GM04504 (cell line): ENCODE measurements at places on chromosomes 7 and 10.

- DNase-seq, result no peak
Measured at GRCh38 chr7:101729241-101729883, 88.1 kb upstream of the CUX1 start.

DNA sequence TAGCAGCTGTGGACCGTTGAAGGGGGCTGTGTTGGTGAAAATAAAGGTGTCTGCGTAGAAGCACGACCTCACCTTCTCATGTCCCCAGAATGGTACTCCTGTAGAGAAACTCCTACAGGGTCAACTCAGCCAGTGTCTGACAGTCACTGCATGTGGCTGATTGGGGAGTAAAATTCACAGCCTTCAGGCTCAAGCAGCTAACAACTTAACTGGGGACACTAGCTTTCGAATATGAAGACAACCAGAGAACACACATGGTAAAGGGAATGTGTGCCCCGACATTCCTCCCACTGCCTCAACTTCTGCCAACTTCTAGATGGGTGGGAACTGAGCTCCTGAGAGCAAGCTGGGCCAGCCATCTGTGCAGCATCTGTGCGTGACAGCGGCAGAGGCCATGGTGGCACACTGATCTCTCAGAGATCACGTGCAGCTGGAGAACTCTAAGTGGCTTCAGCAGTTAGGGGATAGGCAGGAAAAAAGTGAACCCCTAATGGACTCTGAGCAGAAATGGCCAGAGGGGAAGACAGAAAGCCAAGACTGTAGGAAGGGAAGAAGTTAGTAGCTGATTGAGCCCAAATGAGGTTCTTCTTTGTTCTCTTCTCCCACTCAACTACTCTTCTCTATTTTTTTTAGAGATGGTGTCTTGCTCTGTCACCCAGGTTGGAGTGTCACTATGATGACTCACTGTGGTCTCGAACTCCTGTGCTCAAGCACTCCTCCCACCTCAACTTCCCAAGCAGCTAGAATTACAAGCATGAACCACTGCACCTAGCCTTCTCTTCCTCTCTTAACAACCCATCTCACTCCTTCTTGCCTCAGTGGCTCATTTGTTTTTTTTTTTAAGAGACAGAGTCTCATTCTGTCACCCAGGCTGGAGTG is 280.8 kb downstream of the ZEB1 start:
- no peak for DNase-seq

GRCh38 chr7:50667789-50668226 is 102.6 kb upstream of the DDC start:
- DNase-seq, result no peak

DNA sequence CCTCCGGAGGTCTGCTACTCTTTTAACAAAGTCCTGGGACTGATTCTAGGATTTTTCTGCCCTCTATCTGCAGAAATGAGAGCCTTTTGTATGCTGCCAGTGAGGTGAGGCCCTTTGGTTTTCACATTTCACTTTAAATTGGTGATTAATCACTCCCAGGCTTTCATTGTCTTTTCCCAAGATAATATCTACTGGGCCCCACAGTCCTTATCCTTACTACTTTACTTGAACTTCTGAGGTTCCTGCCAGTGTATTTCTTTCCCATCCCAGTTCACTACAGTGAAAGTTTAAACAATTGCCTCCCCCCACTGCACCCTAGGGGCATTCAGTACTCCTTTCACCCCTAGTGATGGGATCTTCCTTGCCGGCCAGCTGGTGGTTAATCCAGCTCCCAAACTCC is 127.4 kb upstream of the INHBA start:
- DNase-seq, result no peak

GRCh38 chr10:73810735-73811465 is 498 bp downstream of the NDST2 start:
- no peak for DNase-seq

GRCh38 chr7:137081321-137082093 is 213.1 kb downstream of the CHRM2 start:
- peak; percentile 93 for DNase-seq

GRCh38 chr7:28168393-28169158 is 12.0 kb downstream of the JAZF1 start:
- no peak for DNase-seq

DNA sequence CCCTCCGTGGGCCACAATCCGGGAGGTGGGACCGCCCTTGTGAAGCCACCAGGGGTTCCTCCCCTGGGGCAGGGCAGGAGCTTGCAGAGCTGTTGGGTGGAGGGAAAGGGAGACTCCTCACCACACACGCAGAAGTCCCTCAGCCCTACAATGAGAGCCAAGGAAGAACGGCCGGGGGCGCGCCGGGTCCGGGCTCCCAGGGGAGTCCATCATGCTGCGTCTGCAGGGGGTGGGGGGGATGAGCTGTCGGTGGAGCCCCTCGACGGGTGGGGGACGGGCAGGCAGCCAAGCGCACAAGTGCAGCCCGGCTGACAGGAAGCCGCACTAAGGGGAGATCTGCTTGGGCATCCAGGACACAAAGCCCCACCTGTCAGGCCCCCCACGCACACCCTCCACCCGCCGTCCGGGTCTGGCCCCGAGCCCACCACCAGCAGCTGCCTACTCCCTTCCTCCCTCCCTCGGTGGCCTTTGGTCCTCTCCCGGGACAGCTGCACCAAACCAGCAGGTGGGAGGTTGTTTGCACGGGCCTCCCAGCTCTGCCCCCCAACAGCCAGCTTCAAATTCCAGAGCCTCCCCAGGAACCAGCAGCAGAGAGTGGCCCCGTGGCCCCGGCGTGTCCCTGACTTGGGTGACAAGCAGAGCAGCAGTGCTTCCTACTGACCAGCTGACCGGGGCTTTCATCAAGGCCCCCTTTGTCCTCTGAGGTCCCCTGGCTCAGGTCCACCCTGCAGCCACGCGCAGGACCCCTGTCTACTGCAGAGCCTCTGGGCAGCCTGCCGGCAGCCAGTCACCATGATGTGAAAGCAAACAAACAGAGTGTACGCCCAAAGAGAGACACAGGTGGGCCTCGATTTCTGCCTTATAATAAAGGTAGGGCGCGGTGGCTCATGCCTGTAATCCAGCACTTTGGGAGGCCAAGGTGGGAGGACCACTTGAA is 50.3 kb downstream of the HIP1 start:
- no peak for DNase-seq

GRCh38 chr7:30771880-30772425 is 736 bp downstream of the MINDY4 start:
- no peak for DNase-seq

DNA sequence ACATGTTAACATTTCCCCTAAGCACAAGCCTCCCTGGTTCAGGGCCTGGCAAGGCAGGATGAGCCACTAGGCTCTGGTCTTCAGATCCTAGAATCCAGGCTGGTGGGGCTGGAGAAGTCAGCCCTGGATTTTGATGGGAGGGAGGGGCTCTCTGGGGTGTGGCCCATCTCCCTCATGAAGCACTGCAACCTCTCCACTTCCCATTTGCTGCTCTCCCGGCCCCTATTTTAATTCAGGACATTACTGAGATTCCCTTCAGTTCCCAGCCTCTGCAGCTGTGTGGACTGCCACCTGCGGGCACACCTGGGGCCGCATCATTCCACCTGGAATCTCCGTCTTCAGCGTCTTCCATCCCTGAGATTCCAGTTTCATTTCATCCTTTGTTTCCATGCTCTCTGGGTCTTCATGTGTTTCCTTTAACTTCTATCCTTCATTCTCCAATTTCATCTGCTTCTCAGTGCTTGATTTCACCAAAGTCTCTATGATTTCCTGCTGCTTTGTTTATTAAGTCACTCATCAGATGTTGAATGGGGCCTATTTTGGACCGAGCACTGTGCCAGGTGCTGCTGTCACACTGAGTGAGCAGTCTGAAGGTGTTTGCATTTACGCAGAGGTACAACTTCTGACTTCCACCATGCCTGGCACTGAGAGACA is 253.6 kb downstream of the WDR37 start:
- no peak for DNase-seq

DNA sequence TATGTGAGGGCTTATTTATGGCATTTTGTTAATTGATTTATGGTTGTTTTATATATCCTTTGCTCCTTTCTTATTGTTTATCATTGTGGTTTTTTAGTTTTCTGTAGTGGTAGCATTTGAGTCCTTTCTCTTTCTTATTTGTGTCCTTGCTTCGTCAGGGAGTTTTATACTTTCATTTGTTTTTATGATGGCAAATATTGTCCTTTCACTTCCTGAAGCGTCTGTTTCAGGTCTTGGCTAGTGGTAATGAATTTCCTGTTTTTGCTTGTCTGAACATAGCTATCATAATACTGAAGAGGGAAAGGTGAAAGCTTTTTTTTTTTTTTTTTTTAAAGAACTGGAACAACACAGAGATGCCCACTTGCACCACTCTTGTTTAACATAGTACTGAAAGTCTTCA is 228.2 kb downstream of the ATRNL1 start:
- no peak for DNase-seq
